Sciatic nerve (tissue), 2 donors: ENCODE measurements at places on chromosomes 11 and 22. TPM values are rescaled to one million over a fixed set of nuclear protein-coding genes. Genes with fewer than 3 reads are reported as not detected.

Gene SCGB1A1
- total RNA-seq: 3.5 TPM

Gene MS4A6A
- 87.6 TPM for total RNA-seq

Gene DCUN1D5
- 19.4 TPM for total RNA-seq

Gene CCDC89
- 1.2 TPM for total RNA-seq

Gene FSHB
- not detected for total RNA-seq

Gene GP1BB
- 4.1 TPM for total RNA-seq

Gene MUC2
- not detected for total RNA-seq

Gene APOBEC3G
- total RNA-seq: 8.9 TPM

Gene MTMR3
- total RNA-seq: 73.2 TPM

Gene SLC17A6
- total RNA-seq: not detected

Gene MEI1
- 2.9 TPM for total RNA-seq

Gene MGAT3
- total RNA-seq: 56.5 TPM

Gene FZD4
- total RNA-seq: 40.7 TPM

Gene MAPK8IP2
- 2.4 TPM for total RNA-seq

Gene SLC25A17
- 19.6 TPM for total RNA-seq

Gene INS
- total RNA-seq: 1.5 TPM

Gene HTR3A
- not detected for total RNA-seq

Gene PCF11
- 84.4 TPM for total RNA-seq

Gene TSSC4
- 41.0 TPM for total RNA-seq

Gene ABCC8
- total RNA-seq: 8.2 TPM

Gene PRODH
- 23.5 TPM for total RNA-seq

Gene RRM1
- total RNA-seq: 32.2 TPM

Gene MPPED1
- 2.5 TPM for total RNA-seq

Gene PLEKHA7
- total RNA-seq: 96.6 TPM

Gene GPR83
- 0.62 TPM for total RNA-seq

Gene RASSF10
- 0.27 TPM for total RNA-seq

Gene FAT3
- total RNA-seq: 2.2 TPM

Gene NPAS4
- total RNA-seq: not detected
